ENCODE measurements at places on chromosomes 3 and 15.
A peak's percentile ranks its signal among the peaks of the same experiment; 100 is the strongest.

DNA sequence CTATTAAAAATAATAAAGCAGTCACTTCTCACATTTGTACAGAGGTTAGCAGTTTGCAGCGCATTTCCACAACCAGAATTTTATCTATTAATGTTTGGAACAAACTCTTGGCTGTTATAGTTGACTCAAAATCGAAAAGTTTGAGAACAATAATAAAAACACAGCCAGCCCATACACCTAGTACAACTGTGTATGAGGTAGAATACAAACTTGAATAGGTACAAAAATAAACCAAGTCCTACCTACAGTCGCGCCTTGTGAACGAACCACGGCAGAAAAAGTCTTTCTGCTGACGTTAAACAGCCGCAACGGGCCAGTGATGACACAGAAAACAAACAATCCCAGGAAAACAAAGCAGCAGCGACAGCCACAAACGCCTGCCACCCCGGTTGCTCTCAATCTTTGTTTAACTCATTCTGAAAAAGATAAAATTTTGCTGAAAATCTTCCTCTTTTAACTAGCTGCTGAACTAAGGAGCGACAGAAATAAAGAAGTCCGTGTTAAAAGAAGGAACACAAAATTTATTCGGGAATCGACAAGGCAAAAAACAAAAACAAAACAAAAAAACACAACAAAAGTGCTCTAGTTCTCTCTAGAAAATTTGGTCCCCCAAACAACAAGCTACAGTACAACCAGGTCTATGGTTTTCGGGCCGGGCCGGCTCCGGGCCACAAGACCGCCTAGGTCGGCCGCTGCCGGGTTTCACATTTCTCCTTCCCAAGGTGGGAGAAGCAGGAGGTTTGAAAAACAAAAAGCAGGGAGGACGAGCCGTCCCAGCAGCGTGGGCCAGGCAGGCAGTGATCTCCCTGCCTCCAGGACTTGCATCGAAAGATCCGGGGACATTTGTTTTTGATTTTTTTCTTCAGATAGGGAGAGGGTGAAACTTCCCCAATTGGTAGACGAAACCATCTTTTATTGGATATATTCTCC lies 2.9 kb downstream of the FOXL2 start:
- no peak for DNase-seq

- no peak for DNase-seq
Observed at GRCh38 chr3:141334627-141335250, 33.6 kb upstream of the ZBTB38 start.

DNA sequence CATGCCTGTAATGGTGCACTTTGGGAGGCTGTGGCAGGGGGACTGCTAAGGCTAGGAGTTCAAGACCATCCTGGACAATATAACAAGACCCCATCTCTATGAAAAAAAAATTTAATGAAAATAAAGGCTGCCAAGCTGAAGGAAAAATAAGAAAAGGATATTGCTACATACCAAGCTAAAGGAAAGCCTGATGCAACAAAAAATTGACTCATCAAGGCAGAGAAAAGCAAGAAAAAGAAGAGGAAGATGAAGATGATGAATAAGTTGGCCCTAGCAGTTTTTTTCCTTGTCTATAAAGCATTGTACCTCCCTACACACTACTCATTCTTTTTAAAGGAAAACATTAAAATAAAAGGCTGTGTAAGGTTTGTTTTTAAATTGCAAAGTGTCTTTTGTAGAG lies 441.9 kb upstream of the MDFIC2 start:
- DNase-seq: no peak

- DNase-seq: peak; percentile 7
Observed at GRCh38 chr15:85329561-85330422, 50.6 kb upstream of the AKAP13 start.

DNA sequence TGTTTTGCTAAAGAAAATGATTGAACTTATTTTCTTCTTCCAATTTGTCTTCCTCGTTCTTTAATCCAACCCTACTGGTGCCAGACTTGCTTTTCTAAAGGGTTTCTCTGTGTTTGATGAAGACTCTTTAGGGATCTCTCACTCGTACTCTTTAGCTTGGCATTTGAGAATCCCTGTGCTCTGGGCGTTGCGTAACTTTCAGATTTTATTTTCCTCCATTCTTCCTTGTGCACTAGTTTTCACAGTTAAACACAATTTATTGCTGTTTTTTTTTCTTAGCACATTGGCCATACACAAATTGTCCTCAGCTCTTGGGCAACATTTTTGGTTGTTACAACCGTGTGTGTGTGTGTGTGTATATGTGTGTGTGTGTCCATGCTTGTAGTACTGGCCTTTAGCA lies 95.8 kb upstream of the ADAMTSL3 start:
- no peak for DNase-seq

- DNase-seq: no peak
Observed at GRCh38 chr3:103787879-103788278, 1353.1 kb downstream of the ZPLD1 start.

GRCh38 chr3:30258426-30259392 lies 347.7 kb upstream of the TGFBR2 start:
- DNase-seq: no peak

DNA sequence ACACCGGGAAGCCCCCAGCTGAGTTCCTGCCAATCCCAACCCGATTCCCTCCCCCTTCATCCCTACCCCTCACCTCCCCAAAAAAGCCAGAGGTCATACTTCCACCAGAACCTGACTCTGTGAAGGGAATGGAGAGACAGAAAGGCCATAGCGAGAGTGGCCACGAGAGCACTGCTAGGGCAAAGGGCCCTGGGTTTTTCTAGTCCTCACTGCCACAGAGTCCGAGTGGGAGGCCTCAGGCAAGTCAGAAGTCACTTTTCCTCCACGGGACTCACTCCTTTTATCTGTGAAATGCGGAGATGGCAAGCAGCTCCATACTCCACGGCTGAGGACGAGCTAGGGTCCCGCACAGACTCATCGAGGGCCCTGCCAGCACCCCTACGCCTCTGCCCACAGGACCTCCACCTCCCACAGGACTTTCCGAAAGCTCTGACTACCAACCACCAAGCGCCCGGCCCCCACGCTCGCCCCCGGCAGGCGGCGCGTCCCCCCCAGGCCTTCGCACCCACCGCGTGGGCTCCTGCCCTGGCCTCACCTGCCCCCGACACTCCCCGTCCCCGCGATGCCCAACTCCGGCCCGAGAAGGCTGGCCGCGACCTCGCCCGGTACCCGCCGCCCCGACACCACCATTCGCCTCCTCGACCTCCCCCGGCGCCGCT lies 792 bp downstream of the ATP13A3 start:
- DNase-seq: no peak

- DNase-seq: no peak
Observed at GRCh38 chr15:98529205-98530145, 118.9 kb upstream of the IGF1R start.

- no peak for DNase-seq
Observed at GRCh38 chr15:90680371-90680935, 36.7 kb upstream of the BLM start.

GRCh38 chr15:52246686-52247431 lies 48.7 kb downstream of the MYO5C start:
- no peak for DNase-seq

DNA sequence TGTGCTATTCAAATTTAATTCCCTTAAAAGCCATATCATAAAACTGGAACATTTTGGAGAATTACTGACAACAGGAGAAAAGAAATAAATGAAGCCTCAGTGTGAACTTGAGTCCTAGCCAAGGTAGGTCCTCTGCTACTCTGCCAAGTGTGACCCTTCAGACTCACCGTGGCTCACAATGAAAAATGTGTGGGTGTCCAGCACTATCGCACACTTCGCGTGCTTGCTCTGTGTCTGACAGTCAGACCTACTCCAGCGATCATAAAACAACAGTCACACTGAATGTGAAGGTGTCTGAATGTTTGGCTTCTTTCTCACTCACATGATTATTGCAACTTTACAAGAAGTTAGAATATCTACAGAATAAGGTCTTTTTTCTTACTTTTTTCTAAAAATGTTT lies 65.8 kb upstream of the TRA2B start:
- no peak for DNase-seq

GRCh38 chr3:98775459-98776139 lies 12.5 kb downstream of the ST3GAL6 start:
- DNase-seq: no peak

DNA sequence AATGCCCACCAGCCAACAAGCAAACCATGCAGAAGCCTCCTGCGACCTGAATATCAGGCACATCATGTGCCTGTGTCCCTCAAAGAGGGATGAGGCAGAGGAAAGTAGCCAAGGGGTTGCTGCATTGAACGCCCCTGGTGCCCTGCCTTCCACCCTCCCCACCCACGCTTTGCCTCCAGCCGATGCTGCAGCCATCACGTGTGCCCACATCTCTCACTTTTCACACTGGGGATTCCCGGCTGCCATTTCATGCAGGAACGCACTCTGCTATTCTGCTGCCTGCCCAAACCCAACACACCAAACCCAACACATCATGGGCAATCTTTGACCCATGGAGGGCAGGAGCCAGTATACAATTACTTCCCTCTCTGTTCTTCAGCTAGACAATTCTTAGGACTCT lies 462.2 kb upstream of the PROK2 start:
- DNase-seq: no peak

- no peak for DNase-seq
Observed at GRCh38 chr3:13364602-13365271, 55.4 kb downstream of the NUP210 start.
